ENCODE measurements at places on chromosomes 16 and 17.

- DNase-seq: peak; percentile 67
Observed at GRCh38 chr17:33750943-33751701, 458.0 kb upstream of the ASIC2 start.

DNA sequence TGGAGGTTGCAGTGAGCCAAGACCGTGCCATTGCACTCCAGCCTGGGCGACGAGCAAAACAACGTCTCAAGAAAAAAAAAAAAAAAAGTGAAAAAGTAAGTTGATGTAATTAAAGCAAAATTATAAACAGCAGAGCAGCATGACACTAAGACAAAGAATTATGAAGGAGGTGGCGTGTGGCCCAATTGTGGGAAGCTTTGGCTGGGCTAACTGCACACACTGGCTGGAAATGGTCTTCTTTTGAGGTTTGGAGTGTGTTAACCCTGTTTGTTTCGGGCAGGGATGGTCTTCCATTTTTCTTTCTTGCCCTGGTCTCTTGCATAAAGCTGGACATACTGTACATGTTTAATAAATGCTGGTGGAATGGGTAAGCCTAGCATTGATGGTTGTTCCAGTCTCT, 54.8 kb downstream of the RAP1GAP2 start:
- DNase-seq: no peak

- no peak for DNase-seq
Observed at GRCh38 chr16:79632289-79632688, 31.8 kb upstream of the MAF start.

DNA sequence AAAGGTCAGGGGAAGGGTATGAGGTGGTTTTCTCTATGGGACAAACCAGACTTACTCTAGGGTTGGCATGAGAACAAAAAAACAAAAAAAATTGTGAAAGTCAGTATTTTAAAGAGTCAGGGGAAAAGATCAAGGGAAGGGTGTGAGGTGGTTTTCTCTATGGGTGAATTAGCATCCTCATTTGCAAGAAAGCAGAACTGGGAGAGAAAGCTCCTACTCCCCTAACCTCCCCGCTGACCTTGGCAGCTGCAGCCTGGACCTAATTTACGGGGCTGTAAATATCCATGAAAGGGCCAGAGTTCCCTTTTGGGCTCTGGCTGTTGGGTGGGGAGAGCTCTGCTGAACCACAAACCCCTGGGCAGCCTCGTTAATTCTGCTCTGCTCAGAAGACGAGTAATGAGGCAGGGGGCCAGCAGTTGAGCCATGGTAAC, 10.6 kb downstream of the RHBDL3 start:
- DNase-seq: no peak

DNA sequence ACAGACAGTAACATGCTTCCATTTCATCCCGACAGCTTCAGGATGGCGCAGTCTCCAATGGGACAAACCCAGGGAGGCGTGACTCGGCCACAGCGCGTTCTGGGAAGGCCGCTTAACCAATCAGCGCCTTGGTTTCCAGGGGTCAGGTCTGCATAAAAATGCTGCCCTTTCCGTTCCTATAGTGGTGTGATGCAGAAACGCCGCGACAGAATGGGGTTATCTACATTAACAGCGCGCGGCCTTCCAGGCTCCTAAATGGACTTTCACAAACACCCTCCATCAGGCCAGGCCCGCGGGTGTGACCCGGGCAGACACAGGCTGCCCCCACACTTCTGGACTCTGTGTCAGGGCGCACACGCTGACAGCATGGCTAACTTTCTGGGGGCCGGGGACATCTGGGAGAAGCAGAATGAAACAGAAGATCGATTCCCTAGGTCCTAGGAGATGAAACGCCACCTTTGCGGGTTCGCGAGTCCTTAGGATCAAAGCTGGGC, 792 bp downstream of the TMEM231 start:
- DNase-seq: peak; percentile 79

DNA sequence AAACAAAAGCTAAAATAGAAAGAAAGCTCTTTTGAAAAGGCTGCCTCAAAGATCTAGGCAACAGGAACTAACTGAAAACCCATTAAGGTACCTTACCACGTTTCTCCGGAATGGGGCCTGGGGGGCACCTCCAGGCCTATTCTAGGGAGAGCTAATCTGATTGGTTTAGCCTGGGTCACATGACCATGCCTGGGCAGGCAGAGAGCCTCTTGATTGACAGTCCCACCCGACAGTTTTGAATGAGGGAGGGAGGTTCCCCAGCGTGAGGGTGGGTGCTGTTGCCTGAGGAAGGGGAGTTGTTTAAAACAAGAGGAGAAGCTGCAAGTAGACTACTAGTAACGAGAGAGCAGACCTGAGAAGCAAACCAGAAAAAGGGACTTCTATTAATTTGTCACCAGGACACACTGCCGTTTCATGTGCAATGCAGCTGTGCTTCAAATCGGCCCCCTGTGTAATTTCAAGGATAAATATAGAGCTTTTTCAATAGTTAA, 143.4 kb upstream of the HS3ST2 start:
- peak; percentile 50 for DNase-seq

- no peak for DNase-seq
Observed at GRCh38 chr17:57045868-57046704, 39.0 kb upstream of the AKAP1 start.

DNA sequence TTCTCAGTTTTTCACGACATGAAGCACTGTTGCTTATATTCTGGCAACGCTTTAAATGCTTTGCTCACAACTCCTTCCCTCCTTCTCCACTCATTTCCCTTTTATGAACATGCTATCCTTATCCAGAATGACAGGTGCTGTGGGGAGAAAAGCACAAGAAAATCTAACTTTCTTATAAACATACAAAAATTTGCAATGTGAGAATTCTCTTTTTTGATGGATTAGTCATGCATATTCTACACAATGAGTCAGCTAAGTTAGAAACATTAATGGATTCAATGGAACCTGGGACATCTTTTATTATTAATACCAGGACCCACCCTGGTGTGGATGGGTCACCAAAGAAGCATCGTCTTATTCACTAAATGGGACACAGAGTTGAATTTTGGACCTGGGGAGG, 234.6 kb upstream of the CDH5 start:
- no peak for DNase-seq

DNA sequence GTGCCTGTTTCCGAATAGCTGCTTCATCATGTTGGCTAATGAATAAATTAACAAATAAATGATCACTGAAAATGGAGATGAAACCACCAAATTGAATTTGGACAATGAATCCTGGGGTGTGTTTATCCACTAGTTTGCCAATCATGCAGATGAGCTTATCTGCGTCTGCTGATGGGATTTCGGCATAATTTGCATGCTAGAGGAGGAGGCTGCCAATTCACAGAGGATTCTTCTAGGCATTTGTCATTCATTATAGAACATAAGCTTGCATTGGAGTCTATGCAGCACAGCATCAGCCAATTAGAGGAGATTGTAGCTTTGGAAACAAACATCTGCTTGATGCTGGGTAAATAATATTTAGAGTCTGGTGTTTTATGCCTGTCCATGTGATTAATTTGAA, 123.1 kb downstream of the NPIPB5 start:
- no peak for DNase-seq

GRCh38 chr17:57091186-57091618, 6.2 kb downstream of the AKAP1 start:
- no peak for DNase-seq

- DNase-seq: no peak
Observed at GRCh38 chr16:88200896-88201185, 181.9 kb upstream of the ZNF469 start.

- no peak for DNase-seq
Observed at GRCh38 chr17:16107165-16107770, 107.6 kb downstream of the TTC19 start.

GRCh38 chr16:67858500-67858899, 11.0 kb upstream of the CENPT start:
- peak; percentile 28 for DNase-seq

GRCh38 chr17:32142857-32143526, 690 bp downstream of the RHOT1 start:
- peak; percentile 84 for DNase-seq

- peak; percentile 86 for DNase-seq
Observed at GRCh38 chr16:3983081-3983520, 102.6 kb upstream of the CREBBP start.

- no peak for DNase-seq
Observed at GRCh38 chr17:30997842-30998241, 27.0 kb downstream of the RNF135 start.

DNA sequence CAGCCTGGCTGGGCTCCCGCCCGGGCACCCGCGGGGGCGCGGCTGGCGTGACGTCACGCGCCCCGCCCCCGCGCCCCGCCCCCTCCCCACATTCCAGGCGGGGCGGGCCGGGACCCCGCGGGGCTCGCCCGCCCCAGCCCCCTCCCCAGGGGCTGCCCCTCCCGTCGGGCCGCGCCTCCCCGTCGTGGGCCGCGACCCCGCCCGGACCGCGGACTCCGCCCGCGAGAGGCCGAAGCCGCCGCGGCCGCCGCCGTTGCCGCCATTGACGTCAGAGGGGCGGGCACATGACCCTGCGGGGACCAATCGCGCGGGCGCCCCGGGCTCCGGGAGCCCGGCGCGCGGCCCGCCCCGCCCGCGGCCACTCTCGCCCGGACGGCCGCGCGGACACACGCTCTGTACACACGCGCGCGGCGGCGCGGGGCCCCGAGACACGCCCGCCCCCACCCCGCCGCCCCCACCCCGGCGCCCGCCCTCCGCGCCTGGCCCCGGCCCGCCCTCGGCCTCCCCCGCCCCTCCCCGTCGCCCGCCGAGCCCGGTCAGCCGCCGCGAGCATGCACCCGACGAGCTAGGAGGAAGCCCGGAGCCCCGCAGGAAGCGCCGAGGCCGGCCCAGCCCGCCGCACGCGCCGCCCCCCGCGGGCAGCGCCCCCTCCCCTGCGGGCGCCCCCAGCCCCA, at the start of gene CMIP:
TSS of gene CMIP (plus strand) at position 361 of the 674 bp plus-strand sequence.
- peak; percentile 81 for DNase-seq

All from HT-29 (cell line).